Activated naive CD8-positive, alpha-beta T cell treated with anti-CD3 and anti-CD28 coated beads, Interleukin-2, amount 10 ng/mL, durations not matched to agents 7 days and 5 days (primary cell): ENCODE measurements at places on chromosomes 16 and 17.

GRCh38 chr16:49859125-49859811, 3.4 kb upstream of the ZNF423 start:
- DNase-seq: no peak

GRCh38 chr16:78976212-78976611, 624.3 kb downstream of the MAF start:
- DNase-seq: no peak

DNA sequence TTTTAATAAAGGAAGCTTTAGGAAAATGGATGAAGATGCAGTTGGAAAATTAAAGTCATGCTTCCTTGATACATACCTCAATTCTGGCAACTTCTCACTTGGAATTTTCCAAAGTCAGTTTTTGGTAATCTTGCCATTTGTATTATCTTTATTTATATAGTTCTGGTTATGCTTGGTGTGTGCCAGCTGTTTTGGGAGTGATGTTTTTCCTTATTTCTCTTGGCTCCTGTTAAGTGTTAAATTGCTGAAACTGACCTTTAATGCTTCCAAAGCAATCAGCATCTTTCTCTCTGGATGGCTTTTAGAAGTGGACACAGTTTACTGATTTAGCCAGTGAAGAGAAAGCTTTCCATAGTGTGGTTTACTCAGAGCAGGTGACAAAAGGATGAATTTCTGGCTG, 70.1 kb upstream of the HAS3 start:
- no peak for DNase-seq

DNA sequence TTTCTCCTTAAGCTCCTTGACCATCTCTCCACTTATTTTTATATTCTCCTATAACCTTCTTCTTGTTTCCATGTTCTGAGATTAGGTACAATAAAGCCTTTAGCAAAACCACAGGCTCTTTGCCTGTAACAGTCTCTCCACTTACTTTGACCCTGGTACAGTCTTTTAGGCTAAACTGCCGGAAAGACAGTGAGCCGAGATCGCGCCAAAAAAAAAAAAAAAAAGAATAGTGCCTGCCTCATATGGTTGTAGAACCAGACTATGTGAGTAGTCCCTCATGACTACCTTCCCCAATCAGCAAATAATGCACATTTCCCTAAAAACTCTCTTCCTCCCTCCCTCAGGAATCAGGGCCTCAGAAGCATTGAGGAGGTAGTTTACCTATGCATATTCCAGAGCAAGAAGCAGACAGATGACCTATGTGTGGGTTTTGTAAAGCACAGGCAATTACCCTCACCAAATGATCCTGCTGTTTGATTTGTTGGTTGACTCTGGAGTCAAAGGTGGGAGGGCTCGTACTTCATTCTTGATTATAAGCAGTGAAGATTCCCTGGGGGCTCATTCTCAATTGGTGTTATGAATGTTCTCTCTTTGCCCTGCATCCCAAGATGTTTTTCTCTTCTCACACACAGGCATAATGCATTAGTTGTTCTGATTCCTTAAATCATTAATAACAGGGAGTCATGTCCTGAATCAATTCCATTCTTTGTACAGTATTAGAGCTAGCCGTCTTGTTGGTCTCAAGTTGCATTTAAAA, 8.9 kb upstream of the NME1 start:
- DNase-seq: no peak

- DNase-seq: no peak
These were observed 90.3 kb downstream of the USP32 start for GRCh38 chr17:60301649-60302048.

DNA sequence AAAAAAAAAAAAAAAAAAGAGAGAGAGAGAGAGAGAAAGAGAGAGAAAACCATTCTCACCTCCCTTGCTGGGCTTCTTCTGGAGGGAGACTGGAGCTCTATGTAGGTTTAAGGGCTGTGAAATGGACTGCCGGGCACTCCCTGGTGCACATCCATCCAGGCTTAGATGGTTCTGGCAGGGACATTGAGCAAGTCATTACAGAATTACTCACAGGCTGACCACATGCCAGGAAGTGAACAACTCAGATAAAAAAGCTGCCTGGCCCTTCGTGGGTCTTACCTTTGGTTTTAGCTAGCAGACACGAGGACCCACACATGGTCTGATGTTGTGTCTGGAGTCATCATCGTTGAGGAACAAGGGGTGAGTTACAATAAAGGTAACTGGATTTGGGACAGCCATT, 847.4 kb upstream of the EEF2KMT start:
- no peak for DNase-seq

GRCh38 chr16:23959752-23960072, 123.9 kb downstream of the PRKCB start:
- DNase-seq: no peak

DNA sequence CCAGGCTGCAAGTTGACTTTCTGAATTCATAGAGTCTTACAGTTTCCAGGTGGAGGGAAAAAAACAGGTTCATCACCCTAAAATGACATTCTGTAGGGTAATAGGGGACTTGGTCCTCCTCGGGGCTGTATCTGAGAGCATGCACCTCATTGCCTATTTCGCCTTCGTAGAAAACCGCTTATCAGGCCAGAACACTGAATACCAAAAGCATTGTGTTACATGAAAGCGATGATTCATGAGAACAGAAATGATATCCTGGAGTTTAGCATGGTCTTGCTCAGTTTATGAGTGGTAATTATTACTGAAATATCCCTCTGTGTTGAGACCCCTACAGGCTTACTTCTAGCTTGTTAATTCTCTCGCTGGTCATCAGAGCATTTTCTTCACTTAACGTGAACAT, 61.4 kb upstream of the ARHGAP44 start:
- DNase-seq: no peak

- no peak for DNase-seq
These were observed 789.9 kb upstream of the KIF2B start for GRCh38 chr17:53032861-53033271.

DNA sequence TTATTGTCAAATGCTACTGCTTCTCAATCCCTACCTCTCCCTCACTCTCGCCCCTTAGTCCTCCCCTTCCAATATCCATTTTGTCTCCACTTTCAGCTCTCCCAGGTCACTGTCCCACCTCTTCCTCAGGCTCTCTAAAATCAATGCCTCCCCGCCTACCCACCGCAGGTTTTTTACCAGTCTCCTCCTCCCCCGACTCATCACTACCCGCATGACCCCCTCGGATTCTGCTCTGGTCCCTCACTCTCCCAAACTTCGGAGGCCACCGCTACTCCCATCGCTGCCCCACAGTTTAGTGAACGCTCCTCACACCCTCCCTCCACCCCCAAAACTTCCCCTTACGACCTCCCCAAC, 513 bp downstream of the CRLF3 start:
- DNase-seq: no peak

DNA sequence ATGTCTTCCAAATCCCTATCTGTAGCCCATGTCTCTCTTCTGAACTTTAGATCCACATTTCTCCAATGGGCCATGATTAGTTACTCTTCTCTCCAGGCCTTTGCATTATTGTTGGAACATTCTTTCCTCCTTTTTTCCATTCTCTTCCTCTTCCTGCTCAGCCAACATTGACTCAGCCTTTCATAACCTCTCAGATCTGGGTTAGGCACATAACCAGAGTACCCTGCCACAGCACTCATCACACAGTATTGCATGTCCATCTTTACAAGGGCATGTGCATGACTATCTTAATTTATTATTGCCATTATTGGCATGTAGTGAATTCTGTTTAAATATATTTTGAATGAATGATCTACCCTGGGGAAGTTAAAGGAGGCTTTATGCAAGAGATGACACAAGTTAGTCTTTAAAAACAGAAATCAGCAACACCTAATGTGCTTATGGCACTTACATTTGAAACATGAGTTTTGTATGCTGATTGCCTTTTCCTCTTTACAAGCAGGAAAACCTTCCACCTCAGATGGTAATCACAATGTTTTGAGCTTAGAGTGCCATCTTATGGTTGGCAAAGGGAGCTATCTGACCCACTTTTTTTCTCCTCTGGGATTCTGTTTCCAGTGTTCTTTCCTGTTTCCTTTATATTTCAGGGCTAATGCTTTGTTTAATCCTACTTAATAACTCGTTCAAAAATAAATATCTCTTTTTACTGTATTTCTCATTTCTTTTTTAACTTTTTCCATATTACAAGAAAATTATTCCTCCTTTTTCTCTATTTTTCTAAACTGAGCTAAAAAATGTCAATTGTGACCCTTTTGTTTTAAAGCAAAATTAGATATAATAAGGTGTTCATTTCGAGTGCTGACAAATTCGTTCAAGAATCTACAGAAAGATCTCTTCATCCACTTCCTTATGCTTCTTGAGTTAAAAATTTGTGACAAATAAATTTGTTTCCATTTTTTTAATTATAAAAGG, 151.0 kb upstream of the RBL2 start:
- DNase-seq: no peak

GRCh38 chr16:2195322-2196161, 863 bp downstream of the CASKIN1 start:
- no peak for DNase-seq

DNA sequence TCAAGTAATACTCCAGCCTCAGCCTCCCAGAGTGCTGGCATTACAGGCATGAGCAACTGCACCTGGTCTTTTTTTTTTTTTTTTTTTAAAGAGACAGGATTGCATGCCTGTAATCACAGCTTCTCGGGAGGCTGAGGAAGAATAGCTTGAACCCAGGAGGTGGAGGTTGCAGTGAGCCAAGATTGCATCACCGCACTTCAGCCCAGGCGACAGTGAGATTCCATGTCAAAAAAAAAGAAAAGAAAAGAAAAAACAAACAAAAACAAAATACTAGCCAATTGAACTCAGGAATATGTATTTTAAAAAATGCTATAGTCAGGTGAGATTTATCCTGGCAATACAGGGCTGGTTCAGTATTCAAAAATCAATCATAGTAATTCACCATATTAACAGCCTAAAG, 117.7 kb upstream of the TMEM97 start:
- DNase-seq: no peak

DNA sequence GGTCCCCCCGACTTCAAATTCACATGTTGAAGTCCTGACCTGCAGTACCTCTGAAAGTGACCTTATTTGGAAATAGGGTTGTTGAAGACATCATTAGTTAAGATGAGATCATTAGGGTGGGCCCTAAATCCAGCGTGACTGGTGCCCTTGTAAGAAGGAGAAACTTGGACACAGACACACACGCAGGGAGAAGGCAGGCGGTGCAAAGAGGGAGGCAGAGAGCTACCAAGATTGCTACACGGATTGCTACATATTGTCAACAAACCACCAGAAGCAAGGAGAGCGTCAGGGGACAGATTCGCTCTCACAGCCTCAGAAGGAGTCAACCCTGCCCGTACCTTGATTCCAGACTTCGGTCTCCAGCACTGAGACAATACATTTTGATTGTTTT, 6.8 kb upstream of the WBP2 start:
- DNase-seq: no peak

DNA sequence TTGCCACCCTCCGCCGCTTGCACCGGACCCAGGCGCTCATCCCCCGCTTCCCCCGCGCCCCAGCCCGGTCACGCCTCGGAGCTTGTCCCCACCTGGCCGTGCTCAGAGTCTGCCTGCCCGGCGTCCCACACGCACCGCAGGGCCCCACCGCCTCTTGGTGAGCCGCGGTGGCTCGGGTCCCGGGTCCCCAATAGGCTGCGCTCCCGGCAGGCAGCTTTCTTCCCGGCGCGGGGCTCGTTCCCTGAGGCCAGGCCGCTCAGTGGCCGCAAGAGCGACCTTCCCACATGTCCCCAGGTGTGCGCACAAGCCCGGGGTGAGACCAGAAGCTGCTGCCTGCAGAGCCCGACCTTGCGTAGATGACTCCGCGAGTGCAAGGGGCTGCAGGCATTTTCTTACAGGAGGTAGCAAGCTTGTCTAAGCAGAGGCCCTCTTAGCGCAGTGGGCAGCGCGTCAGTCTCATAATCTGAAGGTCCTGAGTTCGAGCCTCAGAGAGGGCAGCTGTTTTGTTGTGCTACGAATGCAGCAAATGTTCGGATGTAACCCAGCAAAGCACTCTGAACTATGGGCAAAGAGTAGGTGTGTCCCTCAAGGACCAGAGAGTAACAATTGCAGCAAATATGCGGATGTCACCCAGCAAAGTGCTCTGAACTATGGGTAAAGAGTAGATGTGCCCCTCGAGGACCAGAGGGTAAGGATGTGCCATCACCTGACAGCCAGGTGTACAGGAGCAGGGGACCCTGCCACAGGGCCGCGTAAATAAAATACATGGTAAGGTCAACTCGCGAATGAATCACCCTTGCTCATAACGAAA, 15.6 kb downstream of the TLE7 start:
- peak; percentile 58 for DNase-seq

- no peak for DNase-seq
These were observed 16.9 kb downstream of the RAB40C start for GRCh38 chr16:606656-607307.

DNA sequence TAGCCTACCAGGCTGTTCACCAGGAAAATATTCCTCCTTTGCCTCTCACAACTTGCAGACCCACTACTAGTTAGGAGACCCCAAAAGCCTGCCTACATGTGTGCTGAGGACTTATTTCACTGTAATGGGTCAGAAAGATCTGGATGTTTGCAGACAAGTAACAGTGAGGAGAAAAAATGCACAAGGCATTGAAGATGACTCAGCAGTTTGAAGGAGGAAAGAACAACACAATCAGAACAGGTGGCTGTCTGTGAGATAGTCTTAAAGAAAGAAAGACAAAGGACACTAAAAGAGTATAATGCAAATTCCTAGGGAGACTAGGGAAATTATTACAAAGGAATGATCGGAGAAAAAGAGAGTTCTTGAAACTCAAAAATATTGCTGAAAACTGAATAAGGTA, 69.0 kb downstream of the ANKFN1 start:
- no peak for DNase-seq

DNA sequence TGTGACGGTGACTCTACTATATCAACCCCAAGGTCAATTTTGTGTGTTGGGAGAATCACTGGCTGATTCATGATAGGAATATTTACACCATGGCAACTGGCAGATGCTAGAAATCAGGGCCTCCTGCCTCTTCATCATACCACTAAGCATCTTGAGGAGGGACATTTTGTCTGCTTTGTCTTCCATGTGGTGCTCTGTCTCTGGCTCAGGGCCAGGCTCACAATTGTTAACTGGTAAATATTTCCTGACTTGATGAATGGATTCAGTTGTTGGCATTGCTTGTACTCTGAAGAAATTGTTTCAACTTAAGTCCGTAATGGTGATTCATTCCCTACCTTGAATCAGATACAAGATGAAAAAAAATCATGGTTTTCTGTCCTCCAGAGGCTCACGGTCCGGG, 292.7 kb downstream of the HAPSTR1 start:
- no peak for DNase-seq

DNA sequence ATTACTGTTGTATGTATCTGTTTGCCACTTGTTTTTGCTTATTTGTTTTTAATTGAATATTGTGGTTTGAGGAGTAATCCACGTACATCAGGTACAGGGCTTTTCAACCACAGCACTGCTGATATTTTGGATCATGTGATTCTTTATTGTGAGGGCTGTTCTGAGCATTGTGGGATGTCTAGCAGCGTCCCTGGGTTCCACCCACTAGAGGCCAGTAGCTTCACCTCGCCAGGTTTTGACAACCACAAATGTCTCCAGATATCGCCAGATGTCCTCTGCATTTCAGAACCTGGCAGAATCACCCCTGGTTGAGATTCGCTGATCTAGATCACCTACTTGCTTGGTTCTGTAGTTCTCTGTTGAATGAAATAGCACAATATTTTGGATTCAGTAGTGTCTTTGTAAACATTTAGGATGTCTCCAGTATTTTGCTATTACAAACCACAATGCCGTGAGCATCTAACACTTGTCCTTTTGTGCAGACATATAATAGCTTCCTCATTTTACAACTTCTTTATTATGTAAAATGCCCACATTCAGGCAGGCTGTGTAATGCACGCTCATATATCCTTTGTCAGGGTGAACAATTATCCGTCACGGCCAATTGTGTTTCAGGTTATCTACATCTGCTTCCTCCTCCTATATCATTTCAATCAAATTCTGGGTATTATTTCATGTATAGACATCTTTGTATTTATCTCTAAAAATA, 380.3 kb downstream of the SNX29 start:
- DNase-seq: no peak

- DNase-seq: no peak
These were observed 18.6 kb upstream of the PITPNM3 start for GRCh38 chr17:6574687-6575595.
